Stimulated activated CD4-positive, alpha-beta T cell treated with anti-CD3 and anti-CD28 coated beads, Interleukin-12 subunit alpha, Interleukin-12 subunit beta, amount 100 ng/mL, for 48 hours (primary cell): ENCODE measurements at places on chromosomes 2 and 18.

DNA sequence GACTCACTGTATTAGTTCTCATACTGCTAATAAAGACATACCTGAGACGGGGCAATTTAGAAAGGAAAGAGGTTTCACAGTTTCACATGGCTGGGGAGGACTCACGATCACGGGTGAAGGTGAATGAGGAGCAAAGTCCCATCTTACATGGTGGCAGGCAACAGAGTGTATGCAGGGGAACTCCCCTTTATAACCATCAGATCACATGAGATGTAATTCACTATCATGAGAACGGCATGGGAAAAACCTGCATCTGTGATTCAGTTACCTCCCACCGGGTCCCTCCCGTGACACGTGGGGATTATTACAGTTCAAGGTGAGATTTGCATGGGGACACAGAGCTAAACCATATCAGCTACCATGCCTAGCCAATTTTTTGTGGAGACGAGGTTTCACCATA is 168.2 kb downstream of the NEDD4L start:
- DNase-seq, result no peak

GRCh38 chr2:101047075-101047766 is 45.1 kb downstream of the RPL31 start:
- DNase-seq, result no peak

DNA sequence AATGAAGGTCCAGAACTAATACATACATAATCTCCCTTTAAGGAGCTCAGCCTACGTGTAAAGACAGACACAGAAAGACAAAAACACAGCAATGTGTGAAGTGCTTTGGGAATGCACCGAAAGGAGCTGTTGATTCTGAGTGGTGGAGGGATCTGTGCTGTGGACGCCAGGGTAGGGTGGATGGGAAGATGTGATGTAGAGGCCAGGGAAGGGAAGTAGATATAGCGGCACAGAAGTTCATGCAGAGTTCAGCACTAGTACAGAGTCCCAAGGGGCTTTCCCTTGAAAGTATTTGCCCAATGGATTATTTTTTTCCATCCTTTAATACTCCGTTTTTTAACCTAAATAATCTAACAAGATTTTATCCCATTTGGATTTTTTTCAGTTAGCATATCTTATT is 32.1 kb upstream of the DOCK10 start:
- DNase-seq, result no peak

DNA sequence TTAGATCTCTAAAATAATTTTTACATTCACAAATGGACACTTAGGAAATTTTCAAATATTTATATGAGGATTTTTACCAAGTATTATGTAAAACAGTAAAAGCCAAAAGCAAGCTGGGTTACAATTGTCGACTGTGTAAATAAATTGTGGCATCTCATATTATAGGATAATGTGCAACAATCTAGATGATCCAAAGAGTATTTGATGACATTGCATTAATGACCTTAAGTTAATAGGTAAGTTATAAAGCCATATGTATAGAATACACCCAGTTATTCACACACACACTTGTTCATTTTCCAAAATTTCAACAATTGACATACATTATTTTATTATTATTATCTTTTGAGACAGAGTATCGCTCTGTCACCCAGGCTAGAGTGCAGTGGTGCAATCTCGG is 69.3 kb downstream of the ATP8B1 start:
- no peak for DNase-seq

DNA sequence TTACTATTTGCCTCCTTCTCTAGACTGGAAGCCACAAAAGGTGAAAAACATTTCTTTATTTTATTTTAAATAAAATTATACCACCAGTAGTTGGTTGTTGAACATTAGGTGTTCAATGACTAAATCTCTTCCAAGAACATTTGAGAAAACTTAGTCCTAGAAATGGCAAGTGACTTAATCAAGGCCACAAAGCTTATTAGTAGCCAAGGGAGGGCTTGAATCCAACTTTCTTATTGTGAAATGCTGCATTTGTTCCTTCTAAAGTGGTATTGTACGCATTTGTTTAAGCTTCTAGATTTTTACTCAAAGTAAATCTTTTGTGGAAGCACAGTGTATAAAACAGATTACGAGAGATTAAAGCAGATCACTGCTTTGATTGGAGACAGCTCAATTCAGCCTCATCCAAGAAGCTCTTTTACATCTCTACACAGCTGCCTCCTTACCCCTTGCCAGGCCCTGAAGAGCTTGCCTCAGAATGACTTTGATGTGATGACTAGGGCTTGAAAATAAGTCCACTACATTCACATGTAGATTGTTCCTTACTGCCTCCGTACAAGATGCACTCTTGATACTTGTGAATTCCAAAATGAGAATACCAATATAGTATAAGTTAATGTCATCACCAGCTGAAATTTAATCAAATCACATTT is 244.8 kb downstream of the XIRP2 start:
- no peak for DNase-seq

GRCh38 chr2:225070811-225071210 is 28.5 kb upstream of the DOCK10 start:
- no peak for DNase-seq

- no peak for DNase-seq
These were observed 123.8 kb downstream of the SPTBN1 start for GRCh38 chr2:54579682-54580620.

DNA sequence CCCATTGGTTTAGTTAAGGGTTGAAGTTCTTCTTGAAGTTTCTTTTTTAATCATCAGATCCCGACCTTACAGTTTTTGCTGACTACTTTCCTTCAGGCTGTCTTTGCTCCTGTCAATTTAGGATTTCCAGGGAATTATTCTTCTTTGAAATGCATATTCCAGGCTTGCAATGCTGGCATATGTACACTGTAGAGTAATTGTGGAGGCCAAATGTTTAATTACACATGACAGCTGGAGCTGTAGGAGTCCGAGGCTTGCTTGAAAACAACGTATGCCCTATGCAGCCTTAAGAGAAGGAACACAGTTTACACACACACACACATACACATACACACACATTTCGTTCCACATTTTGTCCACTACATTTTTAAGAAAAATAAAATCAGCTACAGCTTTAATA is 602.3 kb downstream of the TMEM182 start:
- DNase-seq, result no peak
